ENCODE measurements at places on chromosomes 2 and 18.

- DNase-seq: no peak
Observed at GRCh38 chr2:97718942-97719341, 5.6 kb downstream of the ZAP70 start.

DNA sequence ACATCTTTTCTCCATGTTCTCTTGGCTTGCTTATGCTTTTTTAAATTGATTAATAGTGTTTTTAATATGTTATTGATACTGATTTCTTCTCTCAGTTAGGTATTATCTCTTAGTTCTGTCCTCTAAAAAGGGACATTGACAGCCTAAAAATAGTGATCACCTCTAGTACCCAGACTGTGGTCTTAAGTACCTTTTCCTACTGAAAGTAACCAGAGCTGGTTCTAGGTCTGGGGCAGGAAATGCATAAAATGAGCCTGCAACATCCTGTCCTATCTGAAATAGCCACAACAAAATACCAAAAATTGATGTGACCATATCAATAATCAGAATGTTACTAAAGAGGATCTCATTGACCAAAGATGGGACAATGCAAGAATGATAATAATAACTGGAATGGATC is 113.3 kb downstream of the DNAH6 start:
- no peak for DNase-seq

GRCh38 chr18:78431606-78432005 is 548.0 kb upstream of the SALL3 start:
- DNase-seq: no peak

GRCh38 chr18:40152859-40153258 is 1802.2 kb upstream of the PIK3C3 start:
- no peak for DNase-seq

- DNase-seq: no peak
Observed at GRCh38 chr2:176164611-176165369, 7.7 kb downstream of the HOXD3 start.

- no peak for DNase-seq
Observed at GRCh38 chr2:143390171-143390570, 261.0 kb downstream of the ARHGAP15 start.

- no peak for DNase-seq
Observed at GRCh38 chr18:55458456-55459203, 129.4 kb downstream of the TCF4 start.

DNA sequence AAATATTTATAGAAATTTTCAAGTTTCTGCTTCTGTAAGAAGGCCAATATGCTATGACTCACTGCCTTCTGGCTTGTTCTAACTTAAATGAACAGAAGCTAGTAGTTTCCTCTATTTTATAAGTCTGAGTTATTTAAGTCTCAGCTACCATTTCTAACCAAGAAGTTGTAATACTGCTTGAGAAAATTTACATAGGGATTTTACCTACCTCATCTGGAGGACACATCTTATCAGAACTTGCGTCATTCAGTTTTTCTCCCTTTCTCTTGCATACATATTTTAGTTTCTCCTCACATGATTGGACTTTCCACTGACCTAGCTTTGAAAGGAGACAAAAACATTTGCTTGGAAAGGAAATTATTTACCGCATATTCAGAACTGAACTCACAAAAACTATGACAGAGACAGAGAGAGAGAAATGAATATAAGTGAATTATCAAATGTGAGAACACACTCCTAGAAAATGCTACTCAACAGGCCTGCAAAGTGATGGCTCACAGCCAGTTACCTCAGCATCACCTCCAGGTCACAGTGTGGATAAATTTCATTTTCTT is 81.1 kb upstream of the CD302 start:
- no peak for DNase-seq

GRCh38 chr2:137500599-137500998 is 463.7 kb upstream of the HNMT start:
- DNase-seq: no peak

DNA sequence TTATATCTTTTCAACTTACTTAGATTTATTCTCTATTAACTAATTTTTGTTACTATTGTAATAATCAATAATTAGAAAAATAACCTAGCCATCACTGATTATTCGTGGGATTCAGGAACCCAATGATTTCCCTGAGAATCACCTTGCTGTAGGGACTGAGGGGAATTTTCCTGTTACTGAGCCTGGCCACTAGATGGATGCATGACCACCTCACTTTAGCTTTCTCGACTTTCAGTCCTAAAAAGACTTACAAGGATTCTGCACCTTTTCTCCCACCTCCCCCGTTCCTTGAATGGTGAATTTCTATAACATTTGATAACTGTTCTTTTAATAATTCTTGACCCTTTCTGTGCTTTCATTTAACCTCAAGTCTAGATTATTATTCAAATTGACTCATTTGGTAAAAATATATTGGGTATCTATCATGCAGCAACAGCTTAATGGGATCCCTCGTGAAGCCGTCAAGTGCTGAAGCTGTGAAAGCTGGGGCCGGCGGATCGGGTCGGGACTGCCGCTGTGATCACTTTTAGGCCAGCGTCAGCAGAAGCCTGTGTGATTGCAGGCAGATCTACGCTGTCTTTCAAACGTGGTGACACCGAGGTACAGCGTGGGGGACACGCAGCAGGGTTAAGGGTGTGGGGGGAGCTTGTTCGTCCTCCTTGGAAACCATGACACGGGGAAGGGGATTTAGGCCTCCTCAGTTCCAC is 38.8 kb upstream of the TMEM18 start:
- no peak for DNase-seq

DNA sequence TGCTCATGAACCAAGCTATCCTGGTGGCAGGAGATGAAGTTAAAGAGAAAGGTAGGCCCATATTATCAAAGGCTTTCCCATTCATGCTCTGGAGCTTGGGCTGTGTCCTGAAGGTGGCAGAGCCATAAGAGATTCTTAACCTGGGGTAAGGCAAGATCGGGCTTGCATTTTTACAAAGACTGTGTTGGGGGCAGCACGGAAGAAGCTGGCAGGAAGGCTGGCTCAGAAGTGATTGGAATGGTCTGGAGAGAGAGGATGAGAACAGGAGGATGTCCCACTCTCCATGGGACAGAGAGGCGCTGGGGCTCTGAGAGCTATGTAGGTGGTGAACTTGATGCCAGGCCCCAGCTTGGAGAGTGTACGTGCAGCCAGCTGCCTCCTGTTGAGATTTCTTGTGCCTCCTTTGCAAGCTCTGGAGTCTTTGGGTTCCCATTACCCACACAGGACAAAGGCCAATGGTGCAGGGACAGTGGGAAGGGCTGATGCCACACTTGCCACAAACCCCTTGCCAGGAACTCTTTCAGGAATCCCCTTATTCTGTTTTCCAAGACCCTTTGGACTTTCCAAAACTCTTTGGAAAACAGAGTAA is 40.6 kb upstream of the FZD5 start:
- DNase-seq: no peak

DNA sequence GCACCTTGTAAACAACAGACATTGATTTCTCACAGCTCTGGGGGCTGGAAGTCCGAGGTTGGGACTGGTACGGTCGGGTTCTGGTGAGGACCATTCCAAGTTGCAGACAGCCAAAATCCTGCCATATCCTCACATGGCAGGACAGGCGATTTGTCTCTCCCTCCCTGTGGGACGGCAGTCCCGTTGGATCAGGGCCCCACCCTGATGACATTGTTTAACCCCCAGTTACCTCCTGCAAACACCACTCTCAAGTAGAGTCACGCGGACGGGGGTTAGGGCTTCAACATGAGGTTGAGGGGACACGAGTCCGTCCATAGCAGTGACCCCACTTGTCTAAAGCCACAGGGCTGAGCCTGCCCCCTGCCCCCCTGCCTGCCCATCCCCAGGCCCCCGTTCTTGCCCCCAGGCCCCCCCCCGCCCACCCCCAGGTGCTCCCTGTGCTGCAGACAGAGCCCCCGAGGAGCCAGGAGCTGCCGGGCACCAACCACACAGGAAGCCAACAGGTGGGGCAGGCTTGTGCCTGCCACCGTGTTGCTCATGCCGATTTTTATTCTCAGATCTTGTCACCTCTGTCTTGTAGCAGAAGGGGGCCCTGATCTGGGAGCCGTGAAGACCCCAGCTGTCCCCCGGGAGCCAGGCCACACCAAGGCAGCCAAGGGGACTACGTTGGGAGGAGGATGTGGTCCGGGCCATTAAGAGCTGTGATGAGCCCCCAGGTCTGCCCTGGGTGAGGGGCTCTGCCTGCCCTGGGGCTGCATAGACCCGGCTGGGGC is 82.2 kb downstream of the NFATC1 start:
- no peak for DNase-seq

DNA sequence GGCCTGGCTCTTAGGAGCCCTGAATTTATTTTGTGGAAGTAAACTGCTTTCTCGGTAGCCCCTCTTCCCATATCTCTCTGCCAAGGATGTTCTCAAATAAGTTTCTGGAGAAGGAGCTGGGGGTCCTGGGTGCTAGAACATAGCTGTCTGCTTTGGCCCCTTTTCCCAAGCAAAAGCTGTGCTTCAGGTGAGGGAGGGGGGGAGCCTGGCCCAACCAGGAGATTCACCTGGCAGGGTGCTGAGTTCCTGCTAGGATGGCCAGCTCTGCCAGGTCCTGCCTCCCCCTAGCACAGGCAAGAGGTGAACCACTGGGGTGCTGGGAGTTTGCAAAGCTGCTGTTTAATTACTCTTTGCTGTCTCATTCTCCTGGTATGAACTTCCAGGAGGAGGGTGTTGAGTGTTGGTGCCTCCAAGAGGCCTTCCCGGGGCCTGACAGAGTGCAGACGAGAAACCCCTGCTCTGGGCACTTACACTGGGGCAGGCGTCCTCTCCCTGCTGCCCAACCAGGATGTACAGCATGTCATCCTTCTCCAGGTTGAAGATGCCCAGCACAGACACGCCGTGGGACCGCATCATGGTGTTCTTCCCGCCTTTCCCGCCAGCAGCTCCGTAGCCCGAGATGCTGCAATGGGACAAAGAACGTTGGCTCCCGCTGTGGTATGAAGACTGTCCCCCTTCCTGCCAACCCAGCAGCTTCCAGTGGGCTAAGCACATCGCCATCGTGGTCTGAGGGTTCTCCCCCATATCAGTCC is 124.2 kb downstream of the CLIP4 start:
- DNase-seq: no peak

GRCh38 chr2:64029116-64029665 is 10.0 kb upstream of the VPS54 start:
- DNase-seq: no peak

- DNase-seq: no peak
Observed at GRCh38 chr2:130837811-130838565, 1.3 kb downstream of the ARHGEF4 start.

DNA sequence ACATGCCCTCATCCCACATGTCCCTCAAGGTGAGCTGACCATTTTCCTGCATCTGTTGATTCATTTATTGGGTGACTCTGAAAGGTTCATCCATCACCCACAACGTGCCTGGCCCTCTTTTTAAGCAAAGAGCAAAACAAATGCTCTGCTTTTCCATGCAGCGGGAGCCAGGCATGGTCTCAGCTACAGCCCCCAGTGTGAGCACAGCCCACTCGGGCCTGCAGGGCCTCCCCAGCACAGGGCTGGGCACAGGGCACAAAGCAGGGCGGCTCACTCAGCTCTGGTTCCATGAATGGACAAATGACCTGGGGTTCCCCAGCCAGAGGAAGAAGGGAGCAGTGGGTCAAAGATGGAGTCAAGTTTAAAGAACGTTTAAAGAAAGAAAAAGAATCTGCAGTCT is 24.1 kb upstream of the OTOS start:
- DNase-seq: no peak

DNA sequence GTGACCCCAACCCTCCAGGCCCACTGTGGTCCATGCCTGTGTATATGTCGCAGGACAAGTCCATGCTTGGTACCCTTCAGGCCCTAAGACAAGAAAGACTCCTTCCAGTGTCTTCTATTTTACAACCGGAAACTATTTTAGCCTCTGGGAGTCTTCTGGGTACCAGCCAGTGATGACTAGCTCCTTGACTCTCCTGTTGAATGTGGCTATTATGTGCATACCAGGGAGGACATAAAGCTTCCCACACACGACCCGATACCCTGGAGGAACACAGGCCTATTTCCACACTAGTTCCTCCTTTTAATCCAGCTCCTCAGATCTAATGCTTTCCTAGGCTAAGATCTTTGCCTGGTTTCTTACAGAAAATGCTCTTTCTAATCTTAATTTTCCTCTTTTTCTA is 178.1 kb downstream of the NCKAP5 start:
- DNase-seq: no peak

GRCh38 chr2:44706681-44707553 is 234.6 kb upstream of the SIX3 start:
- no peak for DNase-seq

GRCh38 chr2:71767663-71768062 is 314.3 kb downstream of the DYSF start:
- no peak for DNase-seq

DNA sequence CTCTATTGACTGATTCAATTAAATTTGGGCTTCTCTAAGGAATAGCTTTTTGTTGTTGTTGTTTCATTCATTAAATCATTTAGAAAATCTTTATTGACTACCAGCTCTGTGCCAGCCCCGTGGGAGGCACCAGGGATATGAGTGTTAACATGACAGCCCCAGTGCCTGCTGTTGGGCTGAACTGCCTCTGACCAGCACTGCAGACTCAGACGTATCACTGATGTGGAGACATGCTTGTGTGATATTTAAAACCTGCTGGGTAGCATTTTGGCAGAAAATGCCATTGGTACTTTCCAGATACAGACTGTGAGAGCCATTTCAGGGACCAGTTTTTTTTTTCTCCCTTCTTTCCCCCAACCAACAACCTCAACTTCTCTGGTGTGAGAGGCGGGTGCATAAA is 38.6 kb upstream of the KCNF1 start:
- DNase-seq: no peak

DNA sequence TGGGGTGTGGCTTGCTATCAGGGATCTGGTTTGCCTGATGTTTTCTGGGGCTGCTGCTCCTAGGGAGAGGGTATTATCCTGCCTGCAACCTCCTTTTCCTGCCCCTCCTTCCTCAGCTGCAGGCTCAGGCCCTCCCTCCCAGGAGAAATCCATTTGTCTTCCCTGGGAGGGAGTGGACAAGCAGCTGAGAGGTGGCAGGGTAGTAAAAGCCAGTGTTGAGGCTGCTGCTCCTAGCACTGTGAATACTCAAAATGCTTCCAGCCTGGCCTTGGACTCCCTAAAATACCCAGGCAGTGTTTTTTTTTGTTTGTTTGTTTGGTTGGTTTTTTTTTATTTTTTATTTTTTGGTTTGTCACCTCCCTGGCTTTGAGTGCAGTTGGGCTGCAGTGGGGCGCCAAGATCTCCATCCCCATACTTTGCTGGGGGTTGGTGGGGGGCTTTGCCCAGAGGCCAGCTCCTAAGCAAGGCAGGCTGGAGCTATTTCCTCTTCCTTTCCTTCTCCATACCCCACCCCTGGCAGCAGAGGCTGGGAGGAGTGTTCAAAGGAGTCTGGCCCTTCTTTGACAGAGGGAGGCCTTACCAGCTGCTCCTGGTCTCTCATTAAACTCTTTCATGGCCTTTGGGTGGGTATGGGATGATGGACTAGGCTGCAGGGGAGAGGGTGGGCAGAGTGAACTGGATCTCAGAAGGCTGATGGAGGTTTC is 13.6 kb downstream of the HOXD3 start:
- DNase-seq: no peak

- DNase-seq: no peak
Observed at GRCh38 chr18:57981308-57982028, 62.6 kb upstream of the NEDD4L start.

DNA sequence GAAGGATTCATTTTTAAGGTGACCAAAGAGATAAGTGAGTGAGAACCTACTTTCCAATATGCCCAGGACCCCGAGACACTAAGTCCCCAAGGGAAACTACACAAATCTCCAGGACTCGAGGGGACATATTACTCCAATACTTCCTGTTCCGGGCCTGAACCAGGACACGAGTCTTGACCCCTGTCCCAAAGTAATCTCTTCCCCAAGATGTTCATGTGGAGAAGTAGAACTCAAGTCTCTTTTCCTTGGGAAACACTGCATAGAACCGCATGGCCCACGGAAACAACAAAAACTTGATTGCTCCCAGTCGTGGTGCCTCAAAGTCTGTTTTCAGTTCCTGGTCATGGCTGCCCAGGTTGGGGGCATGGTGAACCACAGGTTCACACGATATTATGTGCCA is 87.2 kb upstream of the ZEB2 start:
- DNase-seq: no peak
